Neural crest cell (in vitro differentiated cells): ENCODE measurements at places on chromosomes 2 and 18. TPM values are rescaled to one million over a fixed set of nuclear protein-coding genes. Genes with fewer than 3 reads are reported as not detected.

CRYGC gene
- not detected in 2 replicates for total RNA-seq

EDAR gene
- total RNA-seq, result not detected in 2 replicates

BOK gene
- 6.9 and 8.7 TPM in 2 replicates for total RNA-seq

COL3A1 gene
- total RNA-seq, result 13.2 and 14.9 TPM in 2 replicates

GAL3ST2 gene
- 0.28 TPM in 1 of 2 replicates, not detected in the other for total RNA-seq

ANKRD30B gene
- total RNA-seq, result not detected in 2 replicates

GKN1 gene
- total RNA-seq, result not detected in 2 replicates
